Skin of body (tissue), 3 donors: ENCODE measurements at places on chromosomes 4 and X. TPM values are rescaled to one million over a fixed set of nuclear protein-coding genes. Genes with fewer than 3 reads are reported as not detected.

Gene GPR82
- total RNA-seq: 0.20 TPM

Gene UVSSA
- total RNA-seq: 9.7 TPM

Gene DMP1
- not detected for total RNA-seq

Gene C4orf51
- not detected for total RNA-seq

Gene TMEM164
- 33.3 TPM for total RNA-seq

Gene DCAF12L1
- 0.89 TPM for total RNA-seq

Gene GAGE12F
- total RNA-seq: not detected
